ENCODE measurements at places on chromosomes 3 and 15.

DNA sequence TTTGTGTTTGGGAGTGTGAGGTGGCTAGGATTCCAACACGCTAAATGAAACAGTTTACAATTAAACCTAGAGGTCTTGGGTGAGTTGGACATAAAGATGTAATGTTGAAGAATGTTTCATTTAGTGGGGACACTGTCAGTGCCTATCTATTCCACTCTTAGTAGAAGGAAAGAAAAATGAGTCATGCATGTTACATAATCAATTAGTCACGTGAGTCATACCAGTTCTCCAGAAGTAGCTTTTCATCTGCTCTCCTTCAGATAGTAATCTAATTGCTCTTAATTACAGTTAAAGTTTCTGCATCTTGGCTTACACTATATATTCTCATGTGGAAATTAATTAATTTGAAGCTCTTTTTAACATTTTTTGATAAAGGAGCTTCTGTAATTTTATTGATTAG, 115.7 kb upstream of the P2RY1 start:
- DNase-seq, result no peak

DNA sequence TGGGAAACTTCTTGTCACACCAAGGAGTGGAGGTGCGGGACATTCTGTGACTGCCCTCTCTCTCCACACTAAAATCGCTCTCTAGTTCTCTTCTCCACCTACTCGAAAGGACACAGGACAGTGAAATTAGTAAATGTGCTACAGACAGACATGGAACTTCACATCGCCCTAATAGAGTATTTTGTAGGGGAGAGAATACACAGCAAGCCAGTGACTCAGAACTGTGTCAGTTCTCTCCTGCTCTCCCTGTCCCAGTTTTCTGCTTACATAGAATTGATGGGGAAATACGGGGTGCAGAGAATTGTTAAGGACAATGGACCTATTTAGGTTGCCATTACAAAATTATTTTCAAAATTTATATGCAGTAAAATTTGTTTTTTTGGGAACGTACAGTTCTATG, 159.6 kb upstream of the GADL1 start:
- DNase-seq, result no peak

GRCh38 chr3:189567322-189567721, 63.9 kb upstream of the TP63 start:
- no peak for DNase-seq

DNA sequence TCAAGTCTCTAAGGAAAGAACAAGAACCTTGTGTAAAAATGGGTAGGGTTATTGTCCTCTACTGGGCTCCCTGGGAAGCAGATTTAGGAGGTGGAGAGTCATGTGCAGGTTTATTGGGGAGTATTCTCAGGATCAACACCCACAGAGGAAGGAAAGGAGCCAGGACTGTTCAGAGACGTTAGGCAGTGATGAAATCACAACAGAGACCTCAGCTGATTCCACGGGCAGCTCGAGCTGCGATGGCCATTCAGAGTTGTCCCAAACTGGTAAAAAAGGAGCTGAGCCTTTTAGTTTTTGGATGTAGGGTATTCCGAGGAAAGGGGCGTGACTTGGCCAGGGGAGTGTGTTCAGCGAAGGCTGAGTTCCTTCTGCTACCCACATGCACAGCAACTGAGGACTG, 85.0 kb downstream of the RORA start:
- DNase-seq, result no peak

DNA sequence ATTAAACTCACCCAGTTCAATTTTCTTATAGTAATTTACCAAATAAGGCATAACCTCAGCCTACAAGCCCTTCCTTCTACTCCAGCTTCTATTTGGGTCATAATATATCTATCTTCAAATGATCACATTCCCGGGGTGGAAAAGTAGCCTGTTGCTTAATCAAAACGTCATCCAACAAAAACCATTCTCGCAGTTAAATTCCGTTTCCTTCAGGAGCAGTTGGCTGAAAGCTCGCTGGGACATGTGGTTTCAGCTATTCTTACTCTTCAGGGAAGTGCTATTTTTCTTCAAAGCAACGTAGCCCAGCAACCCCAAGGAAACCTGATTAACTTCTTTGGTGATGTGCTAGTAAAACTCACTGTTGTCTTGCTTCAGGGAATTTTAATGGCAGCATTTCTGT, 59.6 kb downstream of the MAGI1 start:
- no peak for DNase-seq

DNA sequence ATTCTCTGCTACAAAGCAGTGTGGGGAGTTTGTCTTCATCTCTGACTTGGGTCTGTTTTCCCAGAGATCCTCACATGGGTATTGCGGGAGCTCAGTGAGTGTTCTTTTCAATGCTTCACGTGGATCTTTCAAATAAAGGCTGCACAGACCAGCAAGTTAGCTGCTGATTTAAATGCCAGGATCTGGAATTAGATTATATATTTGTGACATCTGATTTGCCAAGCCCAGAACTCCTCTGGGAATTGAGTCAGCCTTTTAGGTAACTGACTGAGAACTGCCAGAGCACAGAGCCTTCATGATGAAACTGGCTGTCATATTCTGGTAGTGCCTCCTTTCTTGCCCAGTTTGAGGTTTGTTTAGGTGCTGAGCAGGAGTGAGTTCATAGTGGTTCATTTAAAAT, 14.7 kb downstream of the EDEM1 start:
- no peak for DNase-seq

DNA sequence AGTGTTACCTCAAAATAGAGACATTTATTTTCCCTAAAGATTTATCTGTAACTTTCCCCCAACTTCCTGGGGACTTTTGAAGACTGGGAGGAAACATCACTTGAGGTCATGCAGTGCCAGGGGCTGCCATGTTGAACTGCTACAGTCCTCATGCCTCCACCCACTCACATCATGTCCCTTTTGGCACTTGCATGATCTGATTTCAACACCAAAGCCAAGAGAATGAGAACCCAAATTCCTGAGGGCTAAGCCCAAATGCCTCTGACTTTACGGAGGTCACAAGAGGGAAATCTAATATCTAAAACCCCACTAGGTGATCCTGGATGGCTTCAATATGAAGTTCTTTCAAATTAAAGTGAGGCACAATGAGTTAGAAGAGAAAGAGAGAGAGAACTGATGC, 213.1 kb downstream of the NTRK3 start:
- DNase-seq, result no peak

DNA sequence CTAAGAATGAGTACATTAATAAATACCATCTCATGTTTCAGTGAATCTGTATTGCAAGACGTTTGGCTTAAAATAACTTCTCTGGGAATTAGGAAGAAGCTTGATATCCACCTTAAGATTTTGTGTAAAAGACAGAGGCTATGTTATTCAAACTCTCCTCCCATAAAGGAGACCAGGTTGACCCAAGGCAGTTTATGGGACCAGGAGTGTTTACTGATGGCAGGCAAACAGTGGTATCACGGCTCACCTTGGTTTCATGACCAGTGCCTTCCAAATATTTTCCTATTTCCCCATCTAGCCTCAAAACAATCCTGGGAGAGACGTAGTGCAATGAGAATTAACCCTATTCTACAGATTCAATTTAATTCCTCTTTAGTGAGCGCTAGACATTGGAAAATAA, 90.2 kb upstream of the SNTN start:
- DNase-seq, result no peak

DNA sequence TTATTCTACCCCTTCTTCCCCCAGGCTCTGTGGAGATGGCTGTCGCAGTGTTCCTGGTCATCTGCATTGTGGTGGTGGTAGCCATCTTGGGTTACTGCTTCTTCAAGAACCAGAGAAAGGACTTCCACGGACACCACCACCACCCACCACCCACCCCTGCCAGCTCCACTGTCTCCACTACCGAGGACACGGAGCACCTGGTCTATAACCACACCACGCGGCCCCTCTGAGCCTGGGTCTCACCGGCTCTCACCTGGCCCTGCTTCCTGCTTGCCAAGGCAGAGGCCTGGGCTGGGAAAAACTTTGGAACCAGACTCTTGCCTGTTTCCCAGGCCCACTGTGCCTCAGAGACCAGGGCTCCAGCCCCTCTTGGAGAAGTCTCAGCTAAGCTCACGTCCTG, 12.9 kb downstream of the SPINT1 start:
- DNase-seq, result no peak

DNA sequence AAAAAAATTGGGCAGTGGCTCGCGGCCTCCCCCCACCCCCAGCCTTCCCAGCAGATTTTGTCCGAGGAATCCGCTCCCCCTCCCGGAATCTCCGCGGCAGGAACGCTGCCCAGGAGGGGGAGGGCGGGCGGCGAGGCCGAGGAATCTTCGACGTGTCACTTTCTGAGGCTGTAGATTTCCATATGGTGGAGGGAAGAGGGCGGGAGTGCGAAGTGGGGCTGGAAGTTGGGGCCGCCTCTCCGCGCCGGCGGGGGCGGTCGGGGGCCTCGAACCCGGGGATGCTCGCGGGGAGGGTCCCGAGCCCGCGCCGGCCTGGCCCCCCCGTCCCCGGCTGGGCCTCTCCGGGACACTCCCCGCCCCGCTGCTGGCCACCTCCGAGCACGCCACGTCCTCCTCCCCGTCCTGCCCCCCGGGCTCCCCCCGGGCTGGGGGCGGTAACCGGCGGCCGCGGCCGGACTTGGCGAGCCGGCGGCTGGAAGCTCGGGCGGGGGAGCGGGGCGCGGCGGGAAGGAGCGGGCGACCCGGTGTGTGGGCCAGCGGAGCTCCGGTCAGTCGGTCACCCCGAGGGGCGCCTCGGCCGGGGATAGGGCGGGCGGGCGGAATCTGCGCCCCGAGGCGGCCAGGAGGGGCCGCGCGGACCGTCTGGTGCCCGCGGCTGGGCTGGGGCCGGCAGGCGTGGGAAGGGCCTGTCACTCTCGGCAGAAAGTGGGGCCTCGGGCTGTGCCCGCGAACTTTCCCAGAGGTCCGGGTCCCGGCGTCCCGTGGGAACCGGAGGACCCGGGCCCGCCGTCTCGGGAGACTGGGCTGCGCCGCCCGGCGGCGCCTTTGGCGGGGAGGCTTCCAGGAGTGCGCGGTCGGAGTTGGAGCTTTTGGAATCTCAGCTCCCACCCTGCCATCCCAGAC, 951 bp downstream of the FNDC3B start:
- DNase-seq, result peak; percentile 50

GRCh38 chr15:77818484-77819047, 185.9 kb upstream of the LINGO1 start:
- DNase-seq, result no peak

DNA sequence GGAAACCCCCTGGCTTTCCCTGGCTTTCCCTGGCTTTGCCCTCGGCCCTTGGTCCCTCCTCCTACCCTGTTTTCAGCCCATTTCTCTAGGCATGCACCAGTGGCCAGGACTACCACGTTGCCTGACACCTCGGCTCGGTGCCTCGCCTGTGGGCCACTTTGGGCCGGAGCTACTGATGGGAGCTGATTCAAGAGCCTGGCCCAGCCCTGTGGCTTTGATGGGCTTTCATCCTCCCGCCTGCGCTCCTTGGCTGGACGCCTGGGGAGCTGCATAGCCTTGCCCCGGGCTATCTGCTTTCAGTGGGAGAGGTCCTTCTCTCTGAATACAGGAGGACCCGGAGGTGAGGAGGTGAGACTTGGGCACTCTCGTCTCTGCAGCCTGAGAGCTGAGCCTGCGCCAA, 192.7 kb upstream of the HES1 start:
- no peak for DNase-seq

DNA sequence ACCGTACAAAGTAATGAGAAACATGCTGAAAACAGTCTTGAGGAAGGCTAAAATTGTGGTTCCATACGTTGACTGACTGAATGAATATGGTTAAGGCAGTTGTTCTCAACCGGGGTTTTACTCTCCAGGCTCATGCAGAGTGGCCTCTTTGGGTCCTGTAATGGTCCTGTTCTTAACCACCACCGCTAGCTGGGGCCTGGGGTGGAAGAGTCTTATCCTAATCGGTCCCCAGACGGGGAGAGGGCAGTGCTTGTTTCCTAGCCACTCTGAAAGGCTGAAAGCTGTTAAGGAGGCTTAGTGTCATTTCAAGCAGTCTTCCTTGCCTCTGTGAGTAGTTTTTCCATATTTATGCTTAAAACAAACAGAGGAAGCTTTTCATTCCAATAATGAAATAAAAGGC, 32.0 kb downstream of the SELENOT start:
- DNase-seq, result no peak

- no peak for DNase-seq
Observed at GRCh38 chr3:171503817-171504216, 43.6 kb upstream of the TNIK start.

GRCh38 chr3:111863942-111864694, 5.1 kb downstream of the PHLDB2 start:
- DNase-seq, result no peak

DNA sequence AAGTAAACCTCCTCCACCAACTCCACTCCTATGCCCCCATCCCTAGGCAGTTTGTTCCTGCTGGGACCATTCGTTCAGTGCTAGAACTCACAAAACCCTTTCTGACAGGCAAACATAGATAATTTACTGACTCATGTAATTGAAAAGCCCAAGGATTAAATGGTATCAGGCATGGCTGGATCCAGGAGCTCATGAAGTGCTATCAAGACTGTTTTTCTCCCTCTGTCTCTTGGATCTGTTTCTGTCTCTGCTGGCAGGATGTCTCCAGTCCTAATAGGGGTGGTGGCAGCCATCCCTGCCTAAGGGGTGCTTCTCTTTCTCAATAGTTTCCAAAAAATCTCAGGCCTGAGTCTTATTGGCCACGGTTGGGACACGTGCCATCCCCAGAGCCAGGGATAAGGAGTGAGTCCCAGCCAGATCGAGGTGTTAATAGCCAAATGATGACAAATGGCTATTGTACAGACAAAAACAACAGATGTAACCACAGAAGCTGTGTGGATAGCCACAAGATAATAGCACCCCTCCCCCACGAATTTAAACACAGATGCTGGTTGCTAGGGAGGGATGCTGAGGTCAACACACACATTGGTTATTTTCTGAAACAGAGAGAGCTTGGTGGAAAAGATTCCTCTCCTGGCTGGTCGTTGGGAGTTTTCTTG, 168.6 kb downstream of the SHQ1 start:
- DNase-seq, result no peak

DNA sequence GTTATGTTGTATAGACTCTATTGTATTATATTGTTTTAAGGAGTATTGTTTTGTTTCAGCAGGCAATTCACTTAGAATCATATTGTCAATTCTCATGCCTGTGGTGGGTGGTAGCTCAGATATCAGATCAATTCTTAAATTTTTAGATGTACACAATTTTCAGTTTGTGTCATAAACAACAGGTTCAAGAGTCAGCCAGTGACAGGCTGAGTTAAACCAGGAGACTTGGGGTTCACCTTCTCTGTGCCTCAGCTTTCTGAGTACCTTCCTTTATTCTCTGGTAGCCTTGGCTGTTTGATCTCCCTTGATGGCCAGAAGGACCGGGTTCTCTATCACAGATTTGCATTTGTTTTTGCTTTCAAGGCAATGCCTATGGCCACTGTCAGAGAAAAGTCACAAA, 199.9 kb upstream of the KCNMB2 start:
- DNase-seq, result no peak

GRCh38 chr3:168248383-168249204, 152.9 kb upstream of the GOLIM4 start:
- no peak for DNase-seq

DNA sequence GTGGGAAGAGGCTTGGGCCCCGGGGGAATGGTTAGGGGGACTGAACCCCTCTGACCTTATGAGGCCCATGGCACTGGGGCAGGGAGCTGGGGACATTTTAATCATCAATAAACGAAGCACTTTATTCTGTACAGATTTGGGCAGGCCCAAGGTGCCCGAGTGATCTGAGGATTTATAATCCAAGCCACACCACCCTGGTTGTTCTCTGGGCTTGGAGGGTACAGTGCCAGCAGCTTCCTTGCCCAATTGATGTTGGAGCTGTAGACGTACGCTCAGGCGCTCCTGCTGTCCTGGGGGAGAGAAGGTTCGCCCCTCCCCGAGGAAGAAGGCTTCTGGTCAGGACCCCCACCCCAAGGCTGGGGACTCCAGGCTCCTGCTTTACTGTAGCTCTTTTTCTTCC, 12.5 kb downstream of the ZBTB47 start:
- DNase-seq, result no peak

- DNase-seq, result no peak
Observed at GRCh38 chr15:89419370-89419984, 76.9 kb downstream of the RHCG start.
